ENCODE measurements at places on chromosomes 4 and X.
A peak's percentile ranks its signal among the peaks of the same experiment; 100 is the strongest.

- no peak for DNase-seq
These were observed 2105.0 kb downstream of the ARAP2 start for GRCh38 chr4:34139346-34139745.

GRCh38 chrX:112731793-112732192 lies 52.1 kb upstream of the LHFPL1 start:
- DNase-seq, result no peak

DNA sequence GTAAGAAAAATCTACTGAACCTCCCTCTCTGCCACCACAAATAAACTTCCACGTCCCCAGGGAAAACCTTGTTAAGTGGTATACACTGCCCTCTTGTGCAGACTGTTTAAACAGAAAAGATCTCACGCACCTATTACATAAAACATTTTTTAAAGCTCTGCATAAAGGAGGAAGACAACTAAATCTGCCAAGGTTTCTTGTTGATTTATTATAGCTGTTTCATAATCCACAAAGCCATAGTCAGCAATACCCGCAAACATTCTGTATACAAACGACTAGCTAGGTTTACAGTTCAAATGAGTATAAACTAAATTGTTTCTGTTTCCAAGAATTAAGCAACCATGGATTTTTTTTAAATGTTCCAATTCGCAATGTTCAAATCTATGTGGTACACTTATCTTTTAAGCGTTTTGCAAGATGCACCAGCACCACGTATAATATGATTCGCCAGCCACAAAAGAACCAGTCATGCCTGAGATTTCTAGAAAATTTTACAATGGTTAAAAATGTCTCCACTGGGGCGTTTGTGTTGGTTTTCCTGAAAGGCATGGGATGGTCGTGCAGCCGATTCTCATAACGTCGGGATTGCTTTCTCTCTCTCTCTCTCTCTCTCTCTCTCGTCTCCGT lies 164.6 kb downstream of the PRKX start:
- DNase-seq, result peak; percentile 4

GRCh38 chrX:9873952-9874351 lies 87.7 kb downstream of the SHROOM2 start:
- DNase-seq, result peak; percentile 44

GRCh38 chrX:151515237-151515636 lies 48.2 kb upstream of the PASD1 start:
- no peak for DNase-seq

DNA sequence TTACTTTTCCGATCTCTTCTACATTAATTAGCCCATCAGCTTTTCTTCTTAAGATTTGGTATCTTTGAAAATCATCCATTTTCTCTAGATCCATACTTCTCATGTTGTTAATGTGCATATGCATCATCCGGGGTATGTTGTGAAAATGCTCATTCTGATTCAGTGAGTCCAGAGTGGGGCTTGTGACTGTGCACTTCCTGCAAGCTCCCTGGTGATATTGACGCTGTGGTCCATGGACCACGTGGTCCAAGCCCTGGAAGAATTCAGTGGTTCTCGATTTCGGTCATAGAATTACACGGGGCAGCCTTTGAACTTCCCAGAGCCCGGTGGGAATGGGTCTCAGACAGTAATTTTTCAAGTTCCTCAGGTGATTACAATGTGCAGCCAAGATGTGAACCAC lies 69.8 kb downstream of the ZFX start:
- DNase-seq, result no peak

GRCh38 chr4:152708796-152709195 lies 29.0 kb upstream of the TMEM154 start:
- DNase-seq, result no peak

DNA sequence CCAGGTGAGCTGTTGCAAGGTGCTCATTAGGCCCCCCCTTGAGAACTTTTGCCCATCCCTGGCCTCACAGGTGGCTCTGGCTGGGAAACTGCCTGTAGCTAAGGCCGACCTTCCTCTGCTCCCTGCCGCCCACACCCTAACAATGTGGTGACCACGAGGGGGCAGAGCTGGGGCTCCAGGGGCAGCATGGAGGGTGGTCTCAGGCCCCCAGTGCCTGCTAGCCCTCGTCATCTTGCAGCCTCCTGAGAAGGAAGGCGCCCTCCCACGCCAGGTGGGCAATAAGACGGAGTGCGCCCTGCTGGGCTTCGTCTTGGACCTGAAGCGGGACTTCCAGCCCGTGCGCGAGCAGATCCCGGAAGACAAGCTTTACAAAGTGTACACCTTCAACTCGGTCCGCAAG lies 32.4 kb downstream of the ATP2B3 start:
- no peak for DNase-seq

DNA sequence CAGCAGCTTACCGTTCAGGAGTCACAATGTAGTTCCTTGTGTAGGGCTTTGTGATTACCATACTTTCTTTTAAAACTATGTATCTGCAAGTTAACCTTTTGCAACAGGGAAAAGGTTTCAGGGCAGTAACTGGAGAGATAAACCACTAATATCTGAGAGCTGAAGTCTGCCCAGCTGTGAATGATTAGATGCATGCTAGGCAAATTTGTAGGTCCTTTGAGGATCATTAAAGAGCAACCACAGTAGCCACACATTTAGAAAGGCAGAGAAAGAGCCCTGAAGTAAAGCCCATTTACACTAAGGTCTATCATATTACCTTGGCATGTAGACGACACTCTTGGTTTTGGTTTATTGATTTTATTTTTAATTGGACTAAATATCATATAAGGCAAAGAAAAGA lies 60.0 kb downstream of the ATP8A1 start:
- DNase-seq, result no peak

- no peak for DNase-seq
These were observed 161.8 kb downstream of the PCDH7 start for GRCh38 chr4:30881985-30882384.

GRCh38 chr4:58166490-58166889 lies 1056.3 kb upstream of the IGFBP7 start:
- no peak for DNase-seq

GRCh38 chrX:144946666-144947065 lies 300.6 kb upstream of the SPANXN1 start:
- DNase-seq, result no peak

DNA sequence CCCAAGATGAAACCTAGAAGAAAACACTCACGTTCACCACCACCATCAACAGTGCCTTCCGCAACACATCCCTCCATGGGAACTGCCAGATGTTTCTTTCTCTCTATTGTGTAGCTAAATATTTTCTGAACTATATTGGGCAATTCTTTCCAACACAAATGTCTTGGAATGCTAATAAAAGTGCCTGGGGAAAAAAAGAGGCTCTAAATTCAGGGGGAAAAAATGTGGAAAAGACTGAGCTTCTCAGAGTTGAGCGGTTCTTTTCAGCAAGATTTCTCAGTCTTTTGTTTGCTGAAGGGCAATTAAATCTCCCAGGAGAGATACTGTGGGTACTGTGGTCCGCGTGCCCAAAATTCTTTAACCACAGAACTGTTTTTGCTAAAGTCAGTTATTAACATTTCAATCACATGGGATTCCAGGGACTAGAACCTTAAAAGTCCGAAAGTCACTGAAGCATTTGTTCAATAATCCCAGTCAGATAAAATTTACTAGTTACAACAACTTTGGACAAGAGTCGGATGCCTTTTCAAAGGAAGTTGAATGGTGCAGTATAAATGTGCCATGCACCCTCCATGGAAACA lies 51.9 kb upstream of the DHRSX start:
- no peak for DNase-seq

DNA sequence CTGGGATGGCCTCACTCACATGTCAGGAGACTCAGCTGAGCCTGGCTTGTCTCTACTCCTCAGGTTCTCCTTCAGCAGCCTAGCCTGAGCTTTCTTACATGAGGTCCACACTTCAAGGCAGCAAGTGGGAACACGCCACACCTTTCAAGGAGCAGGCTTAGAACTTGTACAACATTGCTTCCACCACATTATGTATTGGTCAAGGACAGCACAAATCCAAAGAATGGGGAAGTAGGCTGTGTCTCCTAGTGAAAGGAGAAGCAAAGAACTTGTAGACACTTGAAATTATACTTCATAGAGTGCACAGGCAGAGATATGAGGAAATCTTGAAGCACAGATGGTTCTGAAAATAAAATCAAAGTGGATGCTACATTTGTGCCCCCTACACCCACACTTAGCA lies 120.9 kb upstream of the NOCT start:
- DNase-seq, result no peak

GRCh38 chr4:173508386-173509035 lies 21.5 kb downstream of the HAND2 start:
- no peak for DNase-seq

DNA sequence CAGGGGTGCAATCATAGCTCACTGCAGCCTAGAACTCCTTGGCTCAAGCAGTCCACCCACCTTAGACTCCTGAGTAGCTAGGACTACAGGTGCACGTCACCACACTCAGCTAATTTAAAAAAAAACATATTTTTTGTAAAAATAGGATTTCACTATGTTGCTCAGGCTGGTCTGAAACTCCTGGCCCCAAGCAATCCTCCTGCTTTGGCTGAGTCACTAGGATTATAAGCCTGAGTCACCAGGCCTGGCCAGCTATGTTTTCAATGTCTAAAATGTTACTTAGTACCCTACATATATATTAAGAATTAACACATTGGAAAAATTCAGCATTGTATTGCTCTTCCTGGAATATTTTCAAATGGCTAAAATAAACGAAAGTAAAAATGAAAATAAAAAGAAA lies 37.5 kb downstream of the PNPLA4 start:
- no peak for DNase-seq

DNA sequence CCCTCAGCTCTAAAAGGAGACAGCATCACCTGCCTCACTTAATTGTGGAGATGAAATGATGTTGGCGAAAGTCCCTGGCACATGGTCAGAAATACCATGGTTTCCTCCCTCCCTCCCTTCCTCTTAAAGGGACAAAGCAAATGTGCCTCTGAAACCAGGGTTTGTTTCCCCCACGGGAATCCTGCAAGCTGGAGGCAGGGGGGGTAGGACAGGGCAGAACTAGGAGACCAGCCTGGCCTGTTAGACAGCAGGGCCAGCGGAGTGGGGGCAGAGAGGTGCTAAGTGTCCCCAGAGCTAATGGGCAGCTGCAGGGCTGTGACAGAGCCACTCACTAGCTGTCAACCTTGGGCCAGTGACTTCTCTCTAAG lies 5.7 kb downstream of the RTL5 start:
- peak; percentile 44 for DNase-seq

- DNase-seq, result peak; percentile 77
These were observed 10.9 kb downstream of the LRBA start for GRCh38 chr4:151004222-151004621.

DNA sequence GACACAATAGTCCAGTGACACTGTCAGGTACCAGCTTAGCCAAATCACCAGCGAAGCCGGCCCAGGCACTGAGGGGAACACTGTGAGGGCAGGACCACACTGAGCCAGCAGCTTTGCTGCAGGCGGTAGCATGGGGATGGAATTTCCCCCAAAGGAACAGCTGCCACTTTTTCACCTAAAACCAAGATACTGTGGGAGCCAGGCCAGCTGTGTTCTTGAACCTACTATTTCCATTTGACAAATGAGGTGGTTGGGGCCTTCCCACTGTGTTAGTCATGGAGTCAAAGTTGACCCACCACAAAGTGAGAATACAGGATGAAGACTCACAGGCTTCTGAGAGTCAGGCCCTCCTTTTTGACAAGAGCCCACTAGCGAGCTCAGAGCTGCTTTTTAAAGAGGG lies 70.7 kb upstream of the SH3RF1 start:
- DNase-seq, result no peak

DNA sequence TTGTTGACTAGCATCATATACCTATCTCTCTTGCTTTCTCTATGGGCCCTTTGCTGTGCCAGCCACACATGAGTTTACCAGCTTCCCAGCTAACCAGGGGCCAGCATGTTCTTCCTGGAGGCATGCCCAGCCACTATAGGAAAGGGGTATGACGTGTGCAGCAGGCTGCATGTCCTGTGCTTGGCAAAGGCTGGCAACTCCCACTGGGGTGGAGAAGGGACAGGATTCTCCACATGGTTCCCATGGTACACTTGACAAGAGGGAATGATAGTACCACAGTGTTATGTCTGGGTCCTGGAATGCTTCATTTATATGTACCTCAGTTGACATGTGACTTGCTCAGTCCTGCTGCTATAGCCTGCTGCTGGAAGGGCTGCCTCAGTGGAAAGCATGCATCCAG lies 78.8 kb downstream of the TMEM164 start:
- DNase-seq, result peak; percentile 65

DNA sequence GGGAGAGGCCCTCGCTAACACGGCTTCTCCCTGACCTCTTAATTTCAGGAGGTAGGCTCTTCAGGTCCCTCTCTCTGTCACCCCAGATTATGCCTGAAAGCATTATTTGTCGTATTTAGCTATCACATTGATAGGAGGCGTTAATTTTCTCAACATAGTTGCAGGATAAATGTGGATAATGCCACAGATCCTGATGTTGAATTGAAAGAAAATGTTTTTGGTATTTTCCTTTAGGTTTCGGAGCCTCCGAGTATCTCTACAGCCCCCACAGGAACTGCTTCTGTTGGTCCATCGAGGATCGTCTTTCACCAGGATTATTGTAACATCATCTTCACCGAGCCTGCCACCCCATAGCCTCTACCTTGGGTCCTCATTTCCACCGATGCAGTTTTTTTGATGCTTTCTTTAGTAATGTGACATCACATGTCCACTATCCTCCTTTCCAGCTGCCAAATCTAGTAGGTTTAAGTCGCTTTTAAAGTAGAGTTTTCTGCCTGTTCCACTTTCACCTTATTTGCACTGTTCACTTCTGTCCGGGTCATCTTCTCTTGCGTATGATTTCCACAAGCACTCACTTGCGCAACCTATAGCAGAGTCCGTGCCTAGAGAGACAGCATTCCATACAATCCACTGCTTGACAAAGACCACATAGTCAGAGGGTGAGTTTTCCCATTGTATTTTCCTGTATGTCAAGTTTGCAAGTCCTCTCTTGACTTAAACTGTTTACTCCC lies 665 bp downstream of the TIGD2 start:
- peak; percentile 12 for DNase-seq

DNA sequence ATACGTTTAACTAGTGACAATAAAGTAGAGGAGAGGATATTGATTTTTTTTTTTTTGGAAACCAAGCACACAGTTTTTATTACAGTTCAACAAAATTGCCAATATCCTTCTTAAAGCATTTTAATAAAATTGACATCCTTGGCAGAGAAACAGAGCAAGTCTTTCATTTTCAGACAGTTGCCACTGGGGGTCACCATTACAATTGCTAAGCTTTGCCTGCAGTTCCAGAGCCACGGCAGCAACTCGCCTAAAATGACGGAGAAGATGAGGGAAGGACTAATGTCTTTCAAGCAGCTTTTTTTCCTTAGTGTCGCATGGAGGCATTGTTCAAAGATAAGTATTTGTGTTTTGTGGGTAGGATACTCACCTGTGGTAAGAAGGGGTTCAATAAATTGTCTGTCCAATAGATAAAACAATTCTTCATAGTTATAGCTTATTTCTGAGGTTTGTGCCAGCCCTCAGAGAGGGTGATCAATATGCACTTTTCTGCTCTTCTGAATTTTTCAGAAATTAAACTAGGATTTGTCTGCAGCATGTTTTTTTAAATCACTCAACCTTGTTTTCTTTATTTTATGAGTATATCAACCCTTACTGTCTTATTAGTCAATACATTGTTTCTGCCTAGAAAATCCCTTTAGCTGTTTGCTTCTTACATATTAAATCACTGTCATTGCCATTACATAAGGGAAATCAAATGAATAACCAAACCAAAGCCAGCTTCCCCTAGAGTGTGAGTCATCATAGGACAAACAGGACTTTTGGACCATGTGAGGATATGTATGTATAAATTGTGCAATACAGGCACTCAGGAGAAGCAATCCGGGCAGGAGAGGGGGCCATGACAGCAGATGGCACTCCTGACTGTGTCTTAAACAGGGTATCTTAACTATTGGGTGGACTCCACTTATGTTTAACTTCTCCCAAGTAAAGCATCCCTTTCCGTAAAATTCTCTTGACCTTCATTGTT lies 508.1 kb upstream of the ARX start:
- DNase-seq, result peak; percentile 90

GRCh38 chrX:11064276-11064675 lies 46.9 kb upstream of the HCCS start:
- DNase-seq, result no peak

Data from endothelial cell of umbilical vein (primary cell).